Activated T-cell treated with anti-CD3 and anti-CD28 coated beads for 48 hours (primary cell): ENCODE measurements at places on chromosomes 5 and 9.

- DNase-seq = no peak
These were observed 566 bp upstream of the ALDH7A1 start for GRCh38 chr5:126595486-126596083.

- no peak for DNase-seq
These were observed 155.4 kb upstream of the ANKH start for GRCh38 chr5:15026944-15027343.

DNA sequence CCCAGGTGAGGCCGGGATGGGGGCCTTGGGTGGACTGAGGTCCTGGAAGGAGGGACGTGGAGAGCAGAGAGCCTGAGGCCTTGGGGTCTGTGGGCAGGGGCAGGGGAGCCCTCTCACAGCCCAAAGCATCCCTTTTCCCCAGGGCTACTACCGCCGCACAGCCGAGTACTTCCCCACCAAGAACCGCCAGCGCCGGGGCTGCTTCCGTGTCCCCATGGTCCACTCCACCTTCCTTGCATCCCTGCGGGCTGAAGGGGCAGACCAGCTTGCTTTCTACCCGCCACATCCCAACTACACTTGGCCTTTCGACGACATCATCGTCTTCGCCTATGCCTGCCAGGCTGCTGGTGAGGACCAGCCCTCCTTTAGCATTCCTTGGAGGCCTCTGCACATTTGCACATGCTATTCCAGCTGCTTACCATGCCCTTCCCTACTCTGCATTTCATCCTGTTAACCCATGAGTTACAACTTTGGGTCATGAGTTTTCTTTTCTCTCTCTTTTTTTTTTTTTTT is 3.7 kb downstream of the CERCAM start:
- DNase-seq = no peak

GRCh38 chr9:117720066-117720465 is 15.9 kb downstream of the TLR4 start:
- no peak for DNase-seq

- DNase-seq = no peak
These were observed 845.2 kb upstream of the CDH10 start for GRCh38 chr5:25489834-25490538.

DNA sequence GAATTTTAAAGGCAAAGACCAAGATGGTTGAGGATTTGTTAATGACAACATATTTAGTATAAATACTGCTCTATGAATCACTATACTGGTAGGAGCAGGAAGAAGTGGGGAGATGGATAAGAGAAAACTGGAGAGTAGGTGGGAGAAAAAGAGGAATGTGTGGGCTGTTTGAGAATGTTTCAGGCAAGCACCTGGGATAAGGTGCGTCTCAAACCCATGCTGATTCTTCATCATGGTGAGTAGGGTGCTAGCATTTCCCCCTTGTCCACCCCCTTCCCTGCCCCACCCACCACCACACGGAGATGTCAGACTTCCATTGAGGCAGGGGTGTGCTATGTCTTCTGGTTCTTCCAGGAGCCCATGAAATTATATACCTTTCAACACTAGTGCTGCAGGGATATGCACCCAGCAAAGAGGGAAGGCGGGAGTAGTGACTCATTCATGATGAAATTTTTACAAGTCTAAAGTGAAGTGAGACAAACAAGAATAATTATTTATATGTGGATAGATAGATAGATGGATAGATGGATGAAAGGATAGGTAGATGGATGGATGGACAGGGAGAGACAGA is 54.3 kb downstream of the MTX3 start:
- no peak for DNase-seq

GRCh38 chr9:107208121-107208520 is 75.0 kb upstream of the RAD23B start:
- DNase-seq = no peak

DNA sequence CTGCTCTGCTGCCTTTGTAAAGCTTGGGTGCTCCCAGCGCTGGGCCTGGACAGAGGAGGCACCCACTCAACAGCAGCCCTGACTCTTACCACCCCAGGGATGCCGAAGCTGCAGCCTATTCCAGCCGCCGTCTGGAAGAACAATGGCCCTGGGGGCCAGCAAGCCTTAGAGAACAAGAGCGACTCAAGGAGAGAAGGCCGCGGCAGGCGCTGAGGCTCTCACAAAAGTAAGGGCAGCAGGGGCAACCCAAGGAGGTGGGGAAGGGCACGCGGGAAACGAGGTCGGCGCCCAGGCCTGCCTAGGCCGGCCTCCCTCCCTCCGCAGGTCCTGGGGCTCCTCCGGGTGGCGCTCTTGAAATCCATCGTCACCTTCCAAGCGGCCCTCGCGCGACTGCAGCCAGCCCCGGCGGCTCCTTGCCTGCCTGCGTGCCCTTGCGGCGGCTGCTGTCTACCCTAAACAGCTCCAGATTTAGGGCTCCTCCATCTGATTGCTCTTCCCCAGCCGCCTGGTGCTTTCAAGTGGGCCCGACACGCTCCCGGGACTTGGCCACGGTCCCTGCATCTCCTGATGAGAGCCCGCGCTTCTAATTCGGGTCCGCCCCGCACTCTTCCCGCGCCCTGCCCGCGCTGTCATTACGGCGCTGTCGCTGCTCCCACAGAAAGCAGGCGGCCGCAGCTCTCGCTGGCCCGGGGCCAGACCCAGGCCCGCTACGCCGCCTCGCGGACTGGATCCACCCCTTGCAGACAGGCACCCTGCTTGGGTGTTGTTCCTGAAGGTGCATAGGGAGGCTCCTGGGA is 213.3 kb downstream of the SEMA6A start:
- DNase-seq = no peak

DNA sequence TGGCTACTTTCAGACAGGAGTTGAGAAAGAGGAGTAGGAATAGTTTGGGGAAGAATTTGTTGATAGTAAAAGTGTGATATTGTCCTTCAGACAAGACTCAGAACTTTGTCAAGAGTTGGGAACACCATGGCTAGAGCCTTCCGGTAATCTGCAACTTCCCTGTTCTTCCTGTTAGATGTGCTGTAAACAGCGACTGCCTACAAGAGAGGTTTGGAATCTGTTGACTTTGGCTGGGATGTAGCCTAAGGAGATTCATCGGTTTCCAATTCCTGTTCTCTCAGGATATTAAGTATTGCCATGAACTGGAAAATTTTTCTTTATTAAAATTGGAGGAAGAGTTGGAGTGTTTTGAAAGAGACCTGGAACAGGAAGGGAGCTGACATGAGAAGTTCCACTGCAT is 43.9 kb downstream of the ARHGAP26 start:
- no peak for DNase-seq

DNA sequence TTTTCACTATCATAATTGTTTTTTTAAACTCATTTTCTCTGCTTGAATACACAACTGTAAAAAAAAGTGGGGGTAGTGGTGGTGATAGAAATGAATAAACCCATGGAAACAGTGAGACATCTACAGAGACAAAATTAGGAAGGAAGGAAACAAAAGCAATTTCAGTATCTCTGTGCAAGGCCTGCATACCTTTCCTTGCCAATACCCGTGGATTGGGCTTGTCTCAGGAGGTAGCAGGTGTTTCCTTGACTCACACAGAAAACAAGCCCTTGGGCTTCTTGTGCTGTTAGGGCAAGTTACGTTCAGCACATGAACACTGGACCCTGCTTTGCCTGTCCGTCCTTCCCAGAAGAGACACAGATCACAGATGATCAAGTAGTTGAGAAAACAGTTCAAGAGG is 372.2 kb downstream of the ZSWIM6 start:
- no peak for DNase-seq

DNA sequence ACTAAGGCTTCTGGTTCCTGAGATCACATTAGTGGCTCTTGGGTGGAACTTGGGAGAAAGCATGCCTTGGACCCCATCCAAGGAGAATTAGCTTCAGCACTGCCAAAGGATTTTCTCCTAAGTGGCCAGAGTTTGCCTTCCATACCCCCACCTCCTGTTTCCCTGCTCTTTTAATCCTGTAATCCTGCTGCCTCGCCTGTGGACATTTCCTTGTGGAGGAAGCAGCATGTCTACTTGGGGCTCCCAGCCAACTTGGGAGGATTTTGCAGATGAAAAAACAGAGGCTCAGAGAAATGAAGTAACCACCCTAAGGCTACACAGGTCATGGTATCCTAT is 1.6 kb downstream of the ARSI start:
- DNase-seq = no peak

- DNase-seq = no peak
These were observed 384.5 kb downstream of the NTRK2 start for GRCh38 chr9:85054017-85054416.

DNA sequence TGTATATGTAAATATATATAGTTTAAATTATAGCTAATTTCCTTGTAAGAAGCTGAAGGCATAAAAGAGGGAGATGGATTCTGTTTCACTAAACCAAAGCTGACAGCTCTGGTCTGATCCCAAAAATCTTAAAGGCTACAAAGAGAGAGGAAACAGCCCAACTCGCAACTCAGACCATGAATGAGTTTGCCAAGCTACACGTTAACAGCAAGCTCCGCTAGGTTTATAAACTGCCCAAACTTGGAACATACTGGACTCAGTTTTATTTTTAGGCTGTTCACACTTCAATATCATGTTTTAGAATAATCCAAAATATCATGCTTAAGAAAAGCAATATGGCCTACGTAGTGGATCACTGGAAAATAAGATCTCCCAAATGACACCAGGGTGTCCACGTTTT is 318.3 kb upstream of the RPS23 start:
- no peak for DNase-seq

GRCh38 chr9:137161558-137162486 is 8.0 kb downstream of the LRRC26 start:
- no peak for DNase-seq

DNA sequence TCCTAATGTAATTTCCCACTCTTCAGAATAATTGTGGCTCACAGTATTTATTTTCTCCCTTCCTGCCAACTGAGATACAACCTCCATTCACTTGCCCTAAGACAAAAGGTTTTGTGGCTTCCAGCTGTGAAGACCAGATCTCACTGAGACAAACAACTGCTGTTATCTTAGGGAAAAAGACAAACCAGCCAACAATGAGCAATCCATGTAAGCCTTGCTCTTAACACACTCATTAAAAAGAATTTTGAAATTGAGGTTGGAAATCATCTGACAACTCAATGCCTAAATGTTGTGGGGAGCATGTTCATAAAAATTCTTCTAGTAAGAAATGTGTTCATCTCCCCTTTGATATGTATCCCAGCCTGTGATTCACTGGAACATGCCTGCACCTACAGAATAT is 132.9 kb downstream of the ADAMTSL1 start:
- no peak for DNase-seq

DNA sequence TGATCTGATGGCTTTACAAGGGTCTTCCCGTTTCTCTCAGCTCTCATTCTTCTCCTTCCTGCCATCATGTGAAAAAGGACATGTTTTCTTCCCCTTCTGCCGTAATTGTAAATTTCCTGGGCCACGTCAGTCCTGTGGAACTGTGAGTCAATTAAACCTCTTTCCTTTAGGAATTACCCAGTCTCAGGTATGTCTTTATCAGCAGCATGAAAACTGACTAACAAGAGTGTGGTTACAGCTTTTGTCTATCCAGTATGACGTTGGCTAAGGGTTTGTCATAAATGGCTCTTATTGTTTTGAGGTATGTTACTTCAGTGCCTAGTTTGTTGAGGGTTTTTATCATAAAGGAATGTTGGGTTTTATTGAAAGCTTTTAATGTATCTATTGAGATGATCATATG is 501.6 kb downstream of the CAAP1 start:
- no peak for DNase-seq

DNA sequence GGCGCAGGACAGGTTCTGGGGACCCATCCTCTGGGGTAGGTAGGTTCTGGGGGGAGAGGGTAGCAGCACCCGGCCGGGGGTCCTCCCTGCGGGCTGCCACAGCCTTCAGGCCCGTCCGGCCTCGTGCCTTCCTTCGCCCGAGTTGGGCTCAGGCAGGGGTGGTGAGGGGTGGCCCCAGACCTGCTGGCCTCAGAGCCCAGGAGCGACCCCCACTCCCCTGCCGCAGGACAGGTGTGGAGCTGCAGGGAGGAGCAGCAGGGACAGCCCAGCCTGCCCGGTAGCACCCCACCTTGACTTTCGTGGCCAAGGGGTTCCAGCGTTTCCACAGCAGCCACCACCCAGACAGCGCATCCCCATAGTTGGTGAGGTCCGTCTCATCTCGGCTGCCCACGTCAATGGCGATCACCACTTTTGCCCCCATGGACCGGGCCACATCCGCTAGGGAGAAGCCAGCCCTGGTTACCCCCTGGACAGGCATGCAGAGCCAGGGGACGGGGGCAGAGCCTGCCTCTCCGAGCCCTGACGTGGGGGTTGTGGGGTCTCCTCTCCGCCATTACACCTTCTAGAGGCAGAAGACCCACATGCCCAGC is 3.4 kb upstream of the NSMF start:
- no peak for DNase-seq

DNA sequence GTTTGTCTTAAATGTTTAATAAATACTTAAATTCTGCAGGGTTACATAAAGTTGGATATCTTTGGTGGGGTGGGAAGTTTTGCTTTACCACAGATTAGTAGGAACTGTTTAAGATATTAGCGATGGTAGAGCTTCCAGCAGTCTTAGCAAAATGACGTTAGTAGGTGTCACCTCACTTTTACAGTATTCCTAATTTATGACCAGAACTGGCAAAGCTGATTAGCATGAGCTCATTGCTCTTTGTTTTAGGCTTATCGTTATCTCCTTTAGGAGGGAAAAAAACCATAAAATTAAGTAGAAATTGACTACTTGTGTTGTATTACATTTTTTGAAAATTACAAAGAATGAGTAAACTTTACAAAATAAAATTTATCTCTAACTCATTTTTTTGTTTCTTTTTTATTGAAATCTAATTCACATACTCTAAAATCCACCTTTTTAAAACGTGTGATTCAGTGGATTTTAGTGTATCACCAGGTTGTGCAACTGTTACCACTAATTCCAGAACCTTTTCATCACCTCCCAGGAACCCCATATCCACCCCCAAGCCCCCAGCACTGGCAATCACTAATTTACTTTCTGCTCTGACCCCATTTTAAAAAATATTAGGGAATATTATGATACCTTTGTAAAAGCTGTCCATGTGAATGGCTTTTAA is 129.5 kb downstream of the TRIO start:
- DNase-seq = no peak

- no peak for DNase-seq
These were observed 99.2 kb upstream of the GNAQ start for GRCh38 chr9:78130853-78131252.

DNA sequence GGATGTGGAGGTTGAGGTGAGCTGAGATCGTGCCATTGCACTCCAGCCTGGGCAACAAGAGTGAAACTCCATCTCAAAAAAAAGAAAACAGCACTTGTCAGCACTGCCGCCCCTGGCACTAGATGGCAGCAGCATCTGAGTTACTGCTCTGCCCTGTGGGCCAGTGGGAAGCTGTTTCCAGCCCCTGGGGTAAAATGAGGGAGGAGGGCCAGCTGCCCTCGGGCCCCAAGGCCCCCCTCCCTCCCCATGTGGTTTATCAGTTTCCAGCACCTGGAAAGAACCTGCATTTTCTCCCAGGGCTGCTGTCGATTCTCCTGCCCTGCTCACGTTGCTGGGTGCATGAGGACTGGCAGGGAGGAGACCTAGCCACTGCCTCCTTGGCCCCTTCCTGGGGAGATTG is 13.2 kb upstream of the CEL start:
- DNase-seq = no peak

DNA sequence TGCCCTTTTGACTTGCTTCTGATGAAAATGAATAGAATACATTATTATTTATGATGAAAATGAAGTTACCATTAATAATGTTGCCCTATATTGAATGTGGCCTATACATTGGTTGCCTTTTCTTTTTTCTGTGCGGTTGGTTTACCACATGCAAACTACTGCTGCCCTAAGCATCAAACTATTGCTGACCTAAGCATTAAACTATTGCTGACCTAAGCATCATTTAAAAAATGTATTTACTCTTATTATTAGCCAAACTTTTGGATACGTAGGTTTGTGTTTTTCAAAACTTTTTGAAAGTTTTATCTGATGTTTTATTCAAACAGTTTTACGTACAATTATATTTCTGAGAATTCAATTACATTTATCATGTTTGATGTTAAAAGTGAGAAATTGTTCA is 76.0 kb upstream of the CDH10 start:
- DNase-seq = no peak
